ENCODE measurements at places on chromosomes 6 and 20. TPM values are rescaled to one million over a fixed set of nuclear protein-coding genes. Genes with fewer than 3 reads are reported as not detected.

DNA sequence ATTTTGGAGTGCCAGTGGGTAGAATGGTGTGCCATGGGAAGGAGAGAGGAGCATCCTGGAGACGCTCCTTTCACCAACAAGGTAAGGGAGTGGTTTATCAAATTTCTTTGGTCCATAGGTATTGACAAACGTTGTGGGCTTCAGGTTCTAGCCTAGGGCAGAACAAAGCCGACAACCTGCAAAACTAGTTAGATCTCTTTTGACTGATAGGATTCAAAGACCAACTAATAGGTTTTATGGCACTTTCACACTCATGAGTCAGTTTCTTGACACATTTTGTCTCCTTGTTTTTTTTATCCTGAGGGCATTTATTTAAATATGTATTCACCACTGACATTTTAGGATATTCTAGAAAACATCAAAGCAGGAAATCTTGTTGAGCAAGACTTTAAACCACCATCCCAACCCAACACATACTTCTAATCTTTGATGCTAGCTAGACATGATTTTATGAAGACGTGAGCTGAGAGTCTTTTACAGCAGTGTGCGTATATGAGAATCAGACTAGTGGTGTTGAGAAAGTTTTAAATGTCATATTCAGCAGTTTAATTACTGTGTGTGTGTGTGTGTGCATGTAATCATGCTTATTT, 370.4 kb upstream of the HSF2 start:
- no peak for DNase-seq

GRCh38 chr6:2576499-2576898, 174.2 kb downstream of the MYLK4 start:
- no peak for DNase-seq

GRCh38 chr20:57071954-57072583, 194.4 kb downstream of the BMP7 start:
- no peak for DNase-seq

DNA sequence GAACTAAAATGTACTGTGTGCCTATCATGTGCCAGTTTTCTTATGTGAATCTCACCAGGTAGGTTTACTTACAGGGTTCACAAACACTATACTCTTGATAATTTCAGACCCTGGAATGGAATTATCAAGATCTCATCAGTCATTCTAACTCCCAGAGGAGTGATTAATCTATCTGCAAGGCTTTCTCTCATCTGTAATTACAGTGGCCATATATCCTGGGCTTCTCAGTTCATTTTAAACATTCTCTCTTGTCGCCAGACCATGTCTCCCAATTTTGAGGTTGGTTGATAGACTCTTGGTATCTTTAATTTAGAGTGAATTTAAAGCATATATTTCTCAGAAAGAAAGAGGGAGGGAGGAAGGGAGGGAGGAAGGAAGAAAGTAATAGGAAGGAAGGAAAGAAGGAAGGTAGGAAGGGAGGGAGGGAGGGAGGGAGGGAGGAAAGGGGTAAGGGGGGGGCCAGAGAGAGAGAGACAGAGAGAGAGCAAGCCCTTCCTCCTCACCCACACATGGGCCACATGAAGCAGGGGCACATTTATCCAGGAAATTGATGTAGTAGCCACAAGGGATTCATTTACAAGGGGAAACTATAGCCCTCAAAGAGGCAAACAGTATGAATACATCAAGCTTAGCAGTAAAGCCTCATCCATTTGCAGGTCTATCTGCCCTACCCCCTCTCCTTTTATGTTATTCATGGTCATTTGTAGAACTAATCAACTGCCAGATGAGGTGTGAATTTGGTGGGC, 25.8 kb upstream of the NRSN1 start:
- DNase-seq: no peak

- no peak for DNase-seq
Measured at GRCh38 chr6:114092943-114093342, 122.0 kb upstream of the HDAC2 start.

DNA sequence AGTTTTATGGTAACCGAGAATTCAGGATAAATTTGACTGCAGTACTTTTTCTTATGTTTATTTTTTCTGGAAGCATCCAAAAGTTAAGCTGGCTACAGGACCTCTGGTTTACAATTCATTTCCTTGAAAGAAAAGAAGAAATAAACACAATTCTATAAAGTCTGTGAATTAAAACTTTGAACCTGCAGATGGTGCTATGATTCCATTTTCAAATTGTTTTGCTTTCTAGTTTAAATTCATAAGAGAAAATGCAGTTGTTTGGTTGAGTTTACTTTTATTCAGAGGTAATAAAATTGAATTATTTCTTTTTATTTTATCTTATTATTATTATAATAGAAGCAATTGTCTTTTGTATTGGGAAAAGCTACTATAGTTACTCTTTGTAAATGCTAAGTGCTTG, 1.8 kb upstream of the VIP start:
- peak; percentile 30 for DNase-seq

- DNase-seq: no peak
Measured at GRCh38 chr6:41785689-41786450, 1.6 kb upstream of the TOMM6 start.

- DNase-seq: no peak
Measured at GRCh38 chr6:31581434-31582229, 592 bp downstream of the LTB start.

DNA sequence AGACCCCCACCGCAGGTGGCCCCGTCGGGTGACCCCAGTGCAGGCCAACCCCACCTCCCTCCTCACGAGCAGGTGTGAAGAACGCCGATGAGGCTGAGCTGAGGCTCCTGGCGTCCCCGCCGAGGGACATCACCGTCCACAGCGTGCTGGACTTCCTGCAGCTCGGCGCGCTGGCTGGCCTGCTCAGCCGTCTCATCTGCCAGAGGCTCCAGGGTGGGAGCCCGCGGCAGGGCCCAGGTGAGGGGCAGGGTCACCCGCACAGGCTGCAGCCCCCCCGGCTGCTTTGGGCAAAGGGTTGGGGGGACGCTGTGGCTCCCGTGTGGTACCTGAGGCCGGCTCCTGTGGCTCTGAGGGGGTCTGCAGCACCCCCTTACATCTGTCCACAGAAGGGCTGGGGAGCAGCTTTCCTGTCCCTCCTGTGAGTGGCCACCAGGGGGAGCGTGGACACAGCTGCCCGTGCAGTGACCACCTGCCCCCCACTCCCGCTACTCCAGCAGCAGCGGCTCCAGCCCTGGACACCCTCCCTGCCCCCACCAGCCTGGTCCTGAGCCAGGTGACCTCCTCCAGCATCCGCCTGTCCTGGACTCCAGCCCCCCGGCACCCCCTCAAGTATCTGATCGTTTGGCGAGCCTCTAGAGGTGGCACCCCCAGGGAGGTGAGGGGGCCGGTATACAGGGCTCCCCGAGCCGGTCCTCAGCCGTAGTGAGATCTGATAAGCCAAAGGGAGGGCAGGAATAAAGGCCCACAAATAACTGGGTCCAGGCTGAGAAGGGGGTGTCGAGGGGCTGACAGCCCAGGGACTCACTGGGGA, 16.5 kb downstream of the COL20A1 start:
- DNase-seq: no peak

GRCh38 chr20:52593654-52594053, 378.5 kb upstream of the TSHZ2 start:
- peak; percentile 20 for DNase-seq

- no peak for DNase-seq
Measured at GRCh38 chr6:38214159-38214558, 394.6 kb downstream of the ZFAND3 start.

Gene WFDC11
- not detected for total RNA-seq

Gene GSTA2
- total RNA-seq: not detected

Gene MMP24
- total RNA-seq: 0.23 TPM

Gene COL9A3
- 0.08 TPM for total RNA-seq

Measured in HT1080 (cell line).